ENCODE measurements at places on chromosomes 1 and 21. TPM values are rescaled to one million over a fixed set of nuclear protein-coding genes. Genes with fewer than 3 reads are reported as not detected.

- DNase-seq, result no peak
These were observed 37.5 kb upstream of the JUN start for GRCh38 chr1:58821309-58821708.

DNA sequence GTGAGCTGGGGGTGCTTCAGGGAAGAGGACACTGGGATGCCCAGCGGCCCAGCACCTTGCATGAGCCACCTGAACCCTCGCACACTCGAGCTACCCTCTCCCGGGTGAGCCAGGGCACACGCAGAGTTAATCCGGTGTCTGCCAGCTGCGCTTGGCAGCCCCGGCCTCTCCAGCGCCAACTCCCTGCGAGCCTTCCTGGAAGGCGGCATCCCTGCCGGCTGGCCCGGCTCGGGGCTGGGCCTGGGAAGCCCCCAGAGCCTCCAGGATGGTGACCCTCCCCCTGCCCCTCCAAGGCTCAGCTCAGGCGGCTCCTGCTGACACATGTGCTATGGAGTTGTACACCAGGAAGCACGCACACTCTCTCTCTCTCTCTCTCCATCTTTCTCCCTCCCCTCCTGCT, 48.7 kb downstream of the RAP1GAP start:
- DNase-seq, result no peak

The RUNX3 gene
- total RNA-seq, result 5.3 TPM

DNA sequence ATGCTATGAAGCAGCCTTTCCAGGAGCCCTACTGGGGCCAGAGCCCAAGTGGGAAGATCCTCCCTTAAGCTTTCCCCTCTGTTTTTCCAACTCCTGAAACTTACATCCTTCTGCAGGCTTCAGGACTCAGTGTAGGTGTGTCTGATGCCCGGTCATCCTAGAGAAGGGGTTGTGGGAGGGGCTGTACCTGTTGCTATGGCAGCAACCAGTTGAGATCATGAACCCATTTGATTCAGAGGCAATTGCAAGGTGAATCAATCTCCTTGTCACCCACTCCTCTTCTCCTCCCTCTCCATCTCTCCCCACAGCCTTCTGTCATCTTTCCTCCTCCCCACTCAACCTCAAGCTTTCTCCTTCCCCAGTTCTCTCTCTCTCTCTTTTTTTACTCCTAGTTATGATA, 151.8 kb downstream of the CACNA1E start:
- no peak for DNase-seq

GRCh38 chr1:234694661-234695060, 84.7 kb upstream of the IRF2BP2 start:
- DNase-seq, result no peak

The GSTM1 gene
- not detected for total RNA-seq

The CCDC18 gene
- 3.8 TPM for total RNA-seq

The RNPEP gene
- total RNA-seq, result 57.1 TPM

GRCh38 chr1:215844266-215844665, 277.2 kb downstream of the KCTD3 start:
- DNase-seq, result no peak

DNA sequence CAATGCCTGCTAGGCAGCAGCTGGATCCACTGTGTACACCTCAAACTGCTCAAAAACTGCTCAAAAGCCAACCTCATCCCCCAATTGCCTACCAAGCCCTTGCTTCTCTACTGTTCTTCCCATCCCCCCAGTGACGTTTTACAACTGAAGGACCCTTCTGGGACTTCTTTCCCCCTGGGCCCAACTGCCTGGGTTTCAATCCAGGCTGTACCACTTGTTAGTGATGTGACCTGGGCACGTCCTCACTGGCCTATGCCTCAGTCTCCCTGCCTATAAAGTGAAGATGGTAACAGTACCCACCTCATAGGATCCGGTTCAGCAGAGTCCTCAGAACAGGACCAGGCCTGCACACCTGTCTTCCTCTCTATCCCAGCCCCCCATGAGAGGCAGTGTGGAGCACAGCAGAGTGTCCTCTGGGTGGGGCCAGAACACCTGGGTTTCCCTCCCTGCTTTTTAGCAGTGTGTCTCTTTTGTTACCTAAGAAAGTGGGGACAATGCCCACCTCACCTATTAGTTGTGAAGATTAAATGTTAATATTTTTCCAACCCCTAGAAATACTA, 1.9 kb upstream of the TEKT2 start:
- no peak for DNase-seq

DNA sequence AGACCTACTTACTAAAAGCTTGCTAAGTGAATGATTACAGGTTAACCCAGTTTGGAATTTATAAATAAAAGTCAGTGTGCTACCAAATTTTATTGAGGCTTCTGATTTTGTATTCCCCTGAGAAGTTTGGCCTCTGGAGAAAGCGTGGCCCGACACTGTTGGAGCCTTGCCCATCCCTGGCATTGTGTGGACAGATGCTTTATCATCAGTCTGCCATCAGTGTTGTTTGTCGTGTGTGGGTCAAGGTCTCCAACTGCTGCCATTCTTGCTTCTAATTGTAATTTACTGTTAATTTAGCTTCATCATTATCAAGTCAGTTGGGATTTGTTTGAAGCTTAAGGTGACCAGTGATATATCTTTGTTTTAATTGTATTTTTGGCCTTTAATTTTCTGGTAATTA, 62.0 kb upstream of the LPGAT1 start:
- no peak for DNase-seq

GRCh38 chr1:223838125-223838854, 7.5 kb downstream of the TP53BP2 start:
- no peak for DNase-seq

DNA sequence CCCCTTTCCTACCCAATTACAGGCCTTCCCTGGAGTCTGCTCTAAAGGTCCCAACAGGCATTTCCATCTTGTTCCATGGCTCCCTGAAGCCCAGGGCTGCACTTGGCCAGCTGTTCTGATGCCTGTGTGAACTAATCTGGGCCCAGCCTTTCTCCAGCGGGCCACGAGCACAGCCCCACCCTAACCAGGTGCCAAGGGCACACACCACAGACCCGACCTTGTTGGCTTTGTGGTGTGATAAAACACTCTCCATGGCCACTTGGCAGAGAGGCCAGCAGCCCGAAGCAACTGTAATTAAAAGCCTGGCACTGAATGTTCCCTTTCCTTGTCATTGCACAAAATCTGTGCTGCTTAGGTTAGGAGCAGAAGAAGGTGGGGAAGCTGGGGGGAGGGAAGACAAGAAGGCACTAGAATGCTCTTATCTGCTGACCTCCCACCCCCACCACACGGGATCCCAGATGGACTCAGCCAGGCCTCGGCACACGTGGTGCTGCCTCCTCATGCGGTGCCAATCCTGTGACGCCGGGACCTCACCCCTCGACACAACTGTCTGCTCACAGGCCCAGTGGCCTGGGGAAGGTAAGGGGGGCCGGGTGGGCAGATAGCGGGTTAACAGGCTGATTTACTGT, 9.9 kb downstream of the HCRTR1 start:
- DNase-seq, result no peak

- DNase-seq, result no peak
These were observed 1192.1 kb upstream of the B3GALT2 start for GRCh38 chr1:194378517-194378916.

The DHCR24 gene
- 190 TPM for total RNA-seq

The PLA2G5 gene
- total RNA-seq, result 2.4 TPM

DNA sequence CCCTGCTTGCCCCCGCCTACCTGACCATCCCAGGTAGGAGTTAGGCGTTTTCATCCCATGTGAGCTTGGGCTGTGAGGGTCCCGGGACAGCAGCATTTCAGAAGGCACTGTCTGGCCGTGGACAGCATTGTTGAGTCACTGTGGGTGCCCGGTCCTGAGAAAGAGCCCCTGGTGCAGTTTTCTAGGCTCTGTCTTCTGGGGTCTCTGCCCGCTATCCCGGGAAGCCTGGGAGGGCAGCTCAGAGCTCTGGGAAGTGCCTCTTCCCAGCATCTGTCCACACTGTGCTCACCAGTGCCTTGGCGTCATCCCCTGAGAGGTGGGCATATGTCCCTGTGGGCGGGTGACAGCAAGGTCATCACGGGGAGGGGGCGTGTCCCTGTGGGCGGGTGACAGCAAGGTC, 11.4 kb upstream of the ZNF669 start:
- DNase-seq, result no peak

- DNase-seq, result no peak
These were observed 268.1 kb downstream of the GRIK1 start for GRCh38 chr21:29671728-29672127.

- DNase-seq, result no peak
These were observed at the start of gene ZBTB7B for GRCh38 chr1:155002464-155003226. Gene ZBTB7B (plus strand): TSS chr1:155002802. CDS start chr1:155014661, 11,859 bp downstream.

The KCNJ15 gene
- 58.5 TPM for total RNA-seq

The ADAMTSL4 gene
- total RNA-seq, result 48.2 TPM

The IFNAR1 gene
- 48.7 TPM for total RNA-seq

All from ureter (tissue), 1 donor.